ENCODE measurements at places on chromosomes 3 and 15.

- no peak for DNase-seq
These were observed 412.0 kb downstream of the CNTN4 start for GRCh38 chr3:2510591-2511145.

DNA sequence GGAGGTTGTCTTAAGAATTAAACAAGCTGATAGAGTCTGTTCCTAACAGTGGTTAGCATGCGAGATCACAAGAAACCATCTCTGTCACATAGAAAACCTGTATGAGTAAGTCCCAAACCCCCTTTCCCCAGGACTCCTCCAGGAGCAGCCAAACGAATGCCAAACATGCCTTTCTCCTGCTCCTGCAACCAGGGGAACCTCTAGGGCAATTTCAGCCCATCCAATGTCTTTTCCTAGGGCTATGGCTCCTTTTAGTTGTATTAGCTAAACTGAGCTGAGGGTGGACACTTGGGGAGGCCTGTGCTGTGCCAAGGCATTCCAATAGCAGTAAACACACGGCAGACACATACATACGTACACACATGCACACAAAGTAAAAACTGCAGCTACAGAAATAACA lies 36.5 kb upstream of the TIMP4 start:
- no peak for DNase-seq

GRCh38 chr15:36039996-36040572 lies 494.1 kb upstream of the DPH6 start:
- DNase-seq: no peak

DNA sequence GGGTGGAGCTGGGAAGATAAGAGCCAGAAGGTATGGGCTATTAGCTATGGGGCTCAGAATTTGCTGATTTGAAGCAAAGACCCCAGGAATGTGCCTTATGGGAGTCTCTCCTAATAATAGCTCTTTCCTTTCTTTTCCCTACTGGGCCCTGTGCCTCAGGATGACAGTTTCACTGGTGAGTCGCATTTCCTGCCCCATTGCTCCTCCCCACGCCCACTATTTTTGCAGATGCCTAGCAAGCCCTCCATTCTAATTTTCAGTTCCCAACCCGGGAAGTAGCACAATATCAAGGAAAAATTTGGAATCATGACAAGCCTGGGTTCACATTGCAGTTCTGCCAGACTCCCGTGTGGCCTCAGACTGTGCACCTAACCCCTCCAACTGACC lies 583 bp downstream of the IL17RE start:
- DNase-seq: no peak

DNA sequence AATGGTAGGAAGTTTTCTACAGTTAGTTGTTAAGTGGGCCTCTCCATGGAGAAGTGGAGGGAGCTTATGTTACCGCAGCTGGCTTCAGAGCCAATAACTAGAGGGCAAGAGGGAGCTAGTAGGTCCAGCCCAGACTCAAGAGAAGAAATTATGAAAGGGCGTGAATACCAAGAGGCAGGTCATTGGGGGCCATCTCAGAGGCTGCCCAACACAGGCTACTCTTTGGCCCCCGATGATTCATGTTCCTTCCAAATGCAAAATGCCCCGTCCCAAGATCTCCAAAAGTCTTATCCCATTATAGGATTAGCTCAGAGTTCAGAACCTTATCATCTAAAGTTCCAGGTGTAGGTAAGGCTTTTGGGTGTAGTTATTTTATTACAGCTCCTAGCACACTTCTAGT lies 94.5 kb downstream of the FNDC3B start:
- DNase-seq: no peak

GRCh38 chr3:108755686-108756085 lies 1.5 kb downstream of the RETNLB start:
- no peak for DNase-seq

DNA sequence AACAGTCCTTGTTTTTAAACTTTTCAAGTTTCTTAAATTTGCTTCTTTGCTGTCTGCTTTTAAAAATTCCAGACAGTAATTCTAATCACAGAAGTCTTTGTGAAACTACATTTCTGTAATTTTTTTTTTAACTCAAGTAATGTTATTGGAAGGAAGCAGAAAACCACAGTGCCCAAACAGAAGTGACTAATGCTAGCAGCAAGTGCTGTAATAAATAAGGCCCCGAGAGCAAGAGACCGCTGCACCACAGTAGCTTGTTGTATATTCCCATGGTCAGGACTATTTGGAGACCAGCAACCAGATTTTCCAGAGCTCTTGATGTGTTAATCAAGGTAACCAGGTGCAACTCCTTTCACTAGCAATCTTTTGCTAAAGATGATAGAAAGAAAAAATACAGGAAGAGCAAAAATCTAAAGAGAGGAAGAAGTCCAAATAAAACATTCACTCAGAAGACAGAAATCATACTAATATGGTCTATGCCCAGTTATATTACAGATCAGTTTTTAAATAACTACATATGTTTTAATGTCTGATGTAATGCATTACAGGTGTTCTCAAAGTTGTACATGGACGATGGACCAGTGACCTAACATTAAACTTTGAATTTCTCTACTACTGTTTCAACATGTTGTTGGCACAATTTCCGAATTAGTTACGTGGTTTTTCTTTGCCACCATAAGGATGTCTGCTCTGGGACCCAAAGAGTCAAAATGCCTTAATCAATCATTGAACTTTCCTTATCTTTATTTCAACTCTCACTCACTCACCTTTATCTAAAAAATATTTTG lies 36.4 kb downstream of the WWTR1 start:
- no peak for DNase-seq

DNA sequence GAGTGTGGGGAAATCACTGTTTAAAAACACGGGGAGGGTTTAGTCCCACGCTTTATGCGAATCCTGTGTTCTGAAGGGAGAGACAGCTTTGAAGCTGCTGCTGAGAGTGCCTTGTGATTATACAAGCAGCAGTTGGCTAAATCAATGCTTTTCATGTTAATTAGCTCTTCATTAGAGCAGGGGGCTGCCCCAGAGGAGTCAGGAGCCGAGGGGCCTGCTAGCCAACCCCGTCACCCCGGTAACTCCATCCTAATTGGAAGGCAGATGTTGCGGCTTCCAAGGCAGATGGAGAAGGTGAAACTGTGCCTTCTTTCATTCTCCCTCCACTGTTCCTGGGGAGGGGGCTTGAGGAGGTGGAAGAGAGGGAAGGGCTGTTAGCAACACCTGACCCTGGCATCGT lies 92.4 kb upstream of the ANKRD34C start:
- DNase-seq: no peak

- no peak for DNase-seq
These were observed at the start of gene FBXO40 for GRCh38 chr3:121592856-121593702. FBXO40 (plus strand) TSS chr3:121593379; CDS start chr3:121620576, 27,197 bp downstream.

DNA sequence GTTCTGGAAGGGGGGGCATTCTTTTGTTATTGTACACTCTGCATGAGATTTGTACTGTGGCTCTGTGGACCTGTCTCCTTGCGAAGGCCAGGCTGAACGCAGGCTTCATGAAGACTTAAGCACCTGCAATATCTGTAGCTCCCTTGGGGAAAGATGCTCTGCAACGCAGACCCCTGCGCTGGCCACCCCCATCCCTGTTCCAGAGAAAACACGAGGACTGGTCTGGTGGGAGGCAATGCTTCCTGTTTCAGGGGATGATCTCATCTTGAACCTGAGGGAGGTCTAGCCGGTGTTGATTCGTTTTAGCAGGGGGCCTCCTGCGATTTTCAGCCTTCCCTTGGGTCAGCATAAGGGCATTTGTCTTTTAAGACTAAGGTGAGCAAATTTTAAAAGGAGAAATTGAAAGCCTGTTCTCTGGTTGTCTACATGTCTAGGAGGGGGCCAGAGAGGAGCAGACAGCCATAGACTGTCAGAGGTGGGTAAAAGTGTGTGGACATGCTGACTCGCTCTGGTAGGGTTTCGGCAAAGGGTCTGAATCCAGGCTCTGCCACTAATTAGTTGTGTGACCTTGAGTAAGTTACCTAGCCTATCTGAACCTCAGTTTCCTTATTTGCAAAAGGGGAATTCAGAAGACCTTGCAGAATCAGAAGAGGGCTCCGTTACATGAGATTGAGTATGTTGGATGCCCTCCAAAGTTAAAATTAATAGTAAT lies 80.9 kb upstream of the RASGRF1 start:
- DNase-seq: no peak

- DNase-seq: no peak
These were observed 479.9 kb downstream of the GRM7 start for GRCh38 chr3:7340795-7341194.

DNA sequence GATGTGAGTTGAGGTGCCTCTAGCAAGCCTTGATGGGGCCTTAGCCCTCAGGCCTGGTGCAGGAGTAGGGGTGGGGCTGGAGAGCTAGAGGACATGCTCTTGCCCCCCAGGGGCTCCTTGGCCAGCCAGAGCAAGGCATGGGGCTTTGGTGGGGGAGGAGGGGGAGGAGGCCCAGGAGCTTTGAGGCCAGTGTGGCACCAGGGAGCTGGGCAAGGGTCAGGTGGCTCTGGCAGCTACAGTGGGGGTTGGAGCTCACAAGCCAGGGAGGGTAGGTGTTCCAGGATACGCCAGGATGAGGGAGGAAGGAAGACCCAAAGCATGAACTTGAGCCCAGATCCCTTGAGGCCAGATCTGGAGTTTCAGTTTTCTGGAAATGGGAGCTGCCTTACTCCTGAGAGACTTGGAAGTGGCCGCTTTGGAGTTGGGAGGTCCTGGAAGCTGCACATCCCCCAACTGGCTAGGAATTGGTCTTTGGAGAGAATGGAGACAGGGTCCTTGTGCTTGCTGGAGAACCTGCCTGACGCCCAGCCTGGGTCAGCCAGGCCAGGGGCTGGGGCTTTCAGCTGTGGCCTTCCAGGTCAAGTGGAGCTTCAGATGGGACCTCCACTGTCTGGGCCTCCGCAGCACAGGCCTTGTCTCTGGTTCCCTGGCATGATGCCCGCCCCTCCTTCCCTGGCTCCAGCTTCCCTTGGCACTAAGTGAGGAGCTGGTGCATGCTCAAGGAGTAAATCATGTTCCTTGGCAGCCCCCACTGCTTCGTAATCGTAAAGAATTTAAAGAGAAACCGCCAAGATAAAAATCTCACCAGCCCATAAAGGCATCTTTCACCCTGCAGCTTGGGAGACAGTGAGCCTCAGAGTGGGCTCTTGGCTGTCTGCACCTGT lies 8.7 kb downstream of the SEMA3F start:
- DNase-seq: no peak

- no peak for DNase-seq
These were observed 183.8 kb upstream of the THRB start for GRCh38 chr3:24678421-24678865.

GRCh38 chr15:65623103-65623502 lies 1.4 kb downstream of the SLC24A1 start:
- DNase-seq: no peak

GRCh38 chr3:71905426-71905825 lies 120.5 kb upstream of the PROK2 start:
- DNase-seq: no peak

DNA sequence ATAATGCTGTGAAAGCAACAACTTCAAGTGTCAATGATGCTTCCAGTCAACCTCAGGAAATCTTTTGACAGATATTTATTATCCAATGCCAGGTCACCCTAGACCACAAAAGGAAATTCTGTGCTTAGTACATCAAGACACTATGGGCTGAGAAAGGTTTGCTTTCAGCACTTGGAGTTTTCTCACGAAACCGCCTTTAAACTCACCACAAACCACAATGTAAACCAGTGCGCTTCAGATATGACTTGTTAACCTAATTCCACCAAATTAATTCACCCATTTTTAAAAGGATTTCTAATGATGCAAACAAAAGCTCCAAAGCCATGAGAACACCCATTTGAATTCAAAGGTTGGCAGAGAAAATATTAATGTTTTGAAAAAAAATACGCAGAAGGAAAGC lies 292.9 kb upstream of the NR2F2 start:
- no peak for DNase-seq

DNA sequence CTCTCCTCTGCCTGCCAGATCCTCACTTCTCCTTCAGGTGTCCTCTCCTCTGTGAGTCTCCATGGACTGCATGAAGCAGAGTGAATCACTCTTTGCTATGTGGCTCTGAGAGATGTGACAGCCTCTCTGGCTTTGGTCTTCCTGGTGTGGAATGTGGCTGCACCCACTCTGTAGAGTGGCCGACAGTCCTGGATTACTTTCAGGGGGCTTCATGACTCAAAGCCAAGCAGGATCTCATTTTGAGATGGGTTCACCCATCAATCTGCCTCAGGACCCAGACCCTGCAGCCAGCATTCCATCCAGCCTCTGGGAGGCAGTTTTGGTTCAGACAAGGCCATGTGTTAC lies 221.9 kb upstream of the LYSMD4 start:
- no peak for DNase-seq

DNA sequence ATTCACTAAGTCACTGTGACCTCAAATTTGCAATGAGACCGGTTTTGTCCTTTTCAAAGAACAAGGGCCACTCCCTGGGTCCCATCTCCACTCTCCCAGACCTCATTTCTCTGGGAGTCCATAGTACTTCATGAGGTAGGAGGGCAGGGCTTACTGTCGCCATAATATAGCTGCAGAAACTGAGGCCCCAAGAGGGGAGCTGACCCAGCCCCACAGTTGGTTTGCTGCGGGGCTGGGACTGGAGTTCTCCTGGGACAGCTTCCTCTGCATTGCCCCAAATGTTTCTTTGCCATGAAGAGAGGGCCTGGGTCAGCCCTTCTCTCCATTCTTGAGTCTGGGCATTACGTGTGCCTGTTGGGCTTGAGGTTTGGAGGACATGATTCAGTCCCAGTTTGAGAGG lies 60.1 kb downstream of the ITGA11 start:
- no peak for DNase-seq

GRCh38 chr15:34318277-34319079 lies 19.1 kb downstream of the SLC12A6 start:
- no peak for DNase-seq

DNA sequence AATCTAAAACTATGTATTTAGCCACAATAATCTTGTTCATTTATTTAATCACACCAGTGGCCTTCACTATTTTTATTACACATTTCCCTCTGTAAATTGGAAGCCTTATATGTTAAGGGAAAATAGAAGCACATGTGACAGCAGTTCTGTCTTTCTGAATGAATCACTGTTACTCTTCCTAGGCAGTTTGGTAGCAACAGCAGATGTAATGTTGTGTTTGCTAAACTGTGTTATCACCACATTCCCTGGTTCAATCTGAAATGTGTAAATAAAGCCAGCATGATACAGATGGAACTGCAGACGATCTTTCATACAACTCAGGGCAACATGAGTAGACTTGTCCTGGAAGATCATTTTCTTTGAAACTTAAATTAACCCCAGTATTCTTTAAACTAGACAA lies 220.1 kb downstream of the MCTP2 start:
- DNase-seq: no peak

- DNase-seq: no peak
These were observed 103.5 kb downstream of the ITPR1 start for GRCh38 chr3:4596612-4597011.

DNA sequence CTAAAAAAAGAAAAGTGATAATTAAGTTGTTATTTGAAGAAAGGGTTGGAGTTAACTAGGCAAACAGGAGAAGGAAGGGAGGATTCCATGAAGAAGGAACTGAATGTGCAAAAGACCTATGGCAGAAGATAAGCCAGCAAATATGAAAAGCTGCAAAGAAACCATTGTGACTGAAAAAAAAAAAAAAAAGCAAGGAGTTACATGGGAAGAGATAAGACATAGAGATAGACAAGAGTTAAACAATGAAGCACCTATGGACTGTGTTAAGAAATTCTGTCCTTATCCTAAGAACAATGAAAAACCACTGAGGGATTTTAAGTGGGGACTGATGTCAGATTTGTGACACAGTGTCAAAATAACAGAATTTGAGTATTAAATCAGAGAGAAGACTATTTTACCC lies 17.0 kb downstream of the ZNF280D start:
- no peak for DNase-seq

- DNase-seq: no peak
These were observed 23.1 kb upstream of the PDCD6IP start for GRCh38 chr3:33775363-33775762.

GRCh38 chr3:98972720-98973119 lies 71.2 kb upstream of the DCBLD2 start:
- DNase-seq: no peak

Measured in stimulated activated CD4-positive, alpha-beta T cell treated with anti-CD3 and anti-CD28 coated beads, TNF-alpha, amount 100 ng/mL, for 1 hour (primary cell).